ENCODE measurements at places on chromosomes 12 and 14.

- DNase-seq, result no peak
Measured at GRCh38 chr12:15982921-15983320, 71.8 kb downstream of the DERA start.

GRCh38 chr12:62435303-62436163 lies 31.1 kb upstream of the MON2 start:
- DNase-seq, result peak; percentile 60

GRCh38 chr14:73712540-73713180 lies 1.5 kb downstream of the PNMA1 start:
- no peak for DNase-seq

GRCh38 chr12:110943373-110943772 lies 23.0 kb upstream of the MYL2 start:
- DNase-seq, result no peak

- no peak for DNase-seq
Measured at GRCh38 chr14:72839753-72840607, 53.9 kb downstream of the DPF3 start.

GRCh38 chr14:25832585-25832984 lies 765.2 kb downstream of the NOVA1 start:
- no peak for DNase-seq

DNA sequence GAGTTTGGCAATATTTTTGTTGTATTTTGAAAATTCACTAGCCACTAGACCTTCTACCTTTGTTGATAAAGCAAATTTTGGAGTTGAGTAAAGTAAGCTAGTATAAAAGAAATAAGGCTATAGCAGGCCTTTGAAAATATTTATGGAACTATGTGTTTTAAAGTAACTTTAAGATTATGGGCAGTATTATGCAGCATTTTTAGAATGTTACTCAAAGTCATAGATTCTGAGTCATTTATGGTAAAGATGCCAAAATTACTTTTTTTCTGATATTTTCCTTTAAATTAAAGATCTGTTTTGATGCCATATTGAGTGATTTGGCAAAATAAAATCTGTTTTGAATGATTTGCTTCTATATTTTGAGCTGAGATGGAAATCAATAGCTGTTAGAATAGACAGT lies 57.2 kb downstream of the SYNE2 start:
- DNase-seq, result no peak

GRCh38 chr14:61663312-61663979 lies 31.9 kb upstream of the HIF1A start:
- DNase-seq, result no peak

DNA sequence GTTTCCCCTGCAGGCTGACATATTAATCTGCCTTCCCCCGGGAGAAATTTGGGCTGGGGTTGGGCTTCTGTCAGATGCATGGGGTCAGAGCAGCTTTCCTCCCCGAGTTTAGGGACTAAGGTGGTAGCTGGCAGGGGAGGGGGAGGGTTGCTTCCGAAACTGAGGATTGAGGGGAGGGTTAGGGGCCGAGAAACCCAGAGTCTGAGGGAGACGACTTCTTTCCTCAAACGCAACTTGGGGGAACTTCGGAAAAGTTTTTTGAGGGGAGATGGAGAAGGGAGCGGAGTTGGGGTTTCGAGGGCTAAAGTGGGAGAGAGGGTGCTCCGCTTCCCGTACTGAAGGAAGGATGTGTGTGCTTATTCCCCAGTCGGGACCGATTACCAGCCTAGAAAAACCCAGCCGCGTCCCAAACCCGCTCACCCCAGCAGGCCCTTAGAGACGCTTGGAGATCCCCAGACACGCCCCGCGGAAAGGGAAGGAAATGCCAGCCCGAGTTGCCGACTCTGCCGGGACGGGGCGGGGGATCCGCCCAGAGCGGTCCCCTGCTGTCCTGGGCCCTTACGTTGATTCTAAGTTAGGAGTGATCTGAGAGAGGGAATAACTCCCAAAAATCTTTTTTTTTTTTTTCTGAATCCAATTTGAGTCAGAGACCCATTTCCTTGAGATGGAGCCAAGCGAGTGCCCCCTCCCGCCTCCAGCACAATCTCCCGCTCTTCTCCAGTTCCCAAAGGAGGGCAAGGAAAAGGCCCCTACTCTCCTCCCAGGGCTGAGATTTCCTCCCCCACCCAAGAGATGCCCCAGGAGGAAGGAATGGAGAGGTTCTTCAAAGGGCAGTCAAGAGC lies 61.9 kb downstream of the SMUG1 start:
- DNase-seq, result no peak

DNA sequence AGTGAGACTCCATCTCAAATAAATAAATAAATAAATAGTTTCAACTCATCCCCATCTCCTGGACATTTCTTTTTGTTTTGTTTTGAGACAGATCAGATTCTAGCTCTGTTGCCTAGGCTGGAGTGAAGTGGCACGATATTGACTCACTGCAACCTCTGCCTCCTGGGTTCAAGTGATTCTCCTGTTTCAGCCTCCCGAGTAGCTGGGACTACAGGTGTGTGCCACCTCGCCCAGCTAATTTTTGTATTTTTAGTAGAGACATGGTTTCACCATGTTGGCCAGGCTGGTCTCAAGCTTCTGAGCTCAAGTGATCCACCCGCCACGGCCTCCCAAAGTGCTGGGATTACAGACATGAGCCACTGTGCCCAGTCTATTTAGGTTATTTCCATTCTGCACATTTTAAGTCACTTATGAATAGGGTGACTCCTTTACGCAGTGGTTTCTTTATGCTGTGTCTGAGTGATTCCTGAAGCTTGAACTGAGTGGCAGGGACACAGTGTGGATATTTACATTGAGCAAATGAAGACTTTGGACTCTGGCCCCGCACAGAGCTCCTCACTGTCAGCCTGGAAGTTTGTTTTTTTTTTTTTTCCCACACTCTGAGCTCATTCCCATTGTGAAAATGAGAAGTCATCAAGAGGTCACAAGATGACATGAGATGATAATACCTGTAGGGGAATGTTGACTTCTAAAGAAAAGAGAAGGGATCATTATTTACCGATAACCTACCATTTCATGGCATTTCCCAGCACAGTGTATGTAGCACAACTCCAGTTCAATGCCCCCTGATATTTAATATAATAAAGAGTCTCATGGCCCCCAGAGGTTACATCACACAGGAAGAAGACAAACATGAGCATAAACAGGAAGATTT lies 72.6 kb downstream of the TBX3 start:
- no peak for DNase-seq

DNA sequence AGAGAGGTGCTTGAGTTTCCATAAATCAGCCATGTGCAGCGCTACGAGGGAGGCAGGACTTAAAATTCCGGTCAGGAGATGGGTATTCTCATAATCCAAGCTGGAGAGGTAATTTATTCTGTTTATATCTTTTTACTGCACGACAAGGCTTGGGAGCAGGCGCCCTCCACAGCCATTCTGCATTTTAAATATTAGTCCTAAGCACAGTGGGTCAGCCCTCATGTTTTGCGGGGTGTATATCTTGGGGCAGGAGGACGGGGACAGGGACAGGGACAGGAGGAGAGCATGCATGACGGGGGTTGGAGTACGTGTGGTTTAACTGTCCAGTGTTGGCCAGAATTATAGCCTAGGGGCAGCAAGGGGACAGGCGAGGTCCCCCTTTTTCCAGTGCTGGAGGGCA lies 14.5 kb downstream of the LHX5 start:
- DNase-seq, result no peak

All from HT1080 (cell line).